SW480 (cell line): ENCODE measurements at places on chromosomes 13 and 19.
A peak's percentile ranks its signal among the peaks of the same experiment; 100 is the strongest.

DNA sequence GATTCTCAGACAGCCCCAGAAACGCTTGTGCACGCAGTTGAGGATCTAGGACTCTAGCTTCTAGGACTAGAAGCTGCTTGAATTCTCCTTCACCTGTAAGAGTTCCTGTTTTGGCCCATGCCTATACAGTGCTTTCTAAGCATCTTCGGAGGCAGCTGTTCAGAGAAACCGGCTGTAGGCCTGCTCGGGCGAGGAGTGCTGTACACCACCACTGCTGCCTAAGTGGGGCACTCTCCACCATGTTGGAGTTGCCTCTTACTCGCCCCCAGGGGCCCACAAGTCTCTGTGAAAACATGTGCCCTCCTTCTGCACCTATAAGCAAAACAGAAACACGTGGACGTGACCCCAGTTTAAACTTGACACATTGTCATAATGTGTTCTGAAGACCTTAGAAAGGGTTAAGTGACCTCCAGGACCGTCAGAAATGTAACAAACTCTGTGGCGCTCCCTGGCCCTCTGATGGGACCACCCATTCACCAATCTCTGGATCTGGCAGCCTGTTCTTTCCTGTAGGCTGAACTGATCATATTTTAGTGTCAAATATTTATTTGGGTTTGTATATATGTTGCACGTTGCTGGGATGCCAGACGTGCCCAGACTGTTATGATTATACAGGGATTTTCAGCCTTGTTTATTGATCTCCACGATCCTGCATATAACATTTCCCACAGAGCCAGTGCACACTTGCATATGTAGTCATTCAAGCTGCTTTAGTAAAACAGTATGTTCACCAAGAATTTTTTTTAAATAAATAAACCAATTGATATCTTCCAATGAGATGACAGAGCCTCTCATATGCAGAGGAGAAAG lies 60.8 kb downstream of the C13orf42 start:
- DNase-seq, result no peak

DNA sequence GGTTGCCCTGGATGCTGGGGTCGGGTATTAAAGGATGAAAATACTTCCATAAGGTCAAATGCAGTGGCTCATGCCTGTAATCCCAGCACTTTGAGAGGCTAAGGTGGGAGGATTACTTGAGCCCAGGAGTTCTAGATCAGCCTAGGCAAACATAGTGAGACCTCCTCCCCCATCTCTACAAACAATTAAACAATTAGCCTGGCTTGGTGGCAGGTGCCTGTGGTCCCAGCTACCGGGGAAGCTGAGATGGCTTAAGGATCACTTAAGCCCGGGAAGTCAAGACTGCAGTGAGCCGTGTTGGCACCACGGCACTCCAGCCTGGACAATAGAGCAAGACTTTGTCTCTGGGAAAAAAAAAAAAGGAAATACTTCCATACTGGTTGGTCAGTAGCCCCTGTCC lies 1.5 kb downstream of the KLK11 start:
- no peak for DNase-seq

DNA sequence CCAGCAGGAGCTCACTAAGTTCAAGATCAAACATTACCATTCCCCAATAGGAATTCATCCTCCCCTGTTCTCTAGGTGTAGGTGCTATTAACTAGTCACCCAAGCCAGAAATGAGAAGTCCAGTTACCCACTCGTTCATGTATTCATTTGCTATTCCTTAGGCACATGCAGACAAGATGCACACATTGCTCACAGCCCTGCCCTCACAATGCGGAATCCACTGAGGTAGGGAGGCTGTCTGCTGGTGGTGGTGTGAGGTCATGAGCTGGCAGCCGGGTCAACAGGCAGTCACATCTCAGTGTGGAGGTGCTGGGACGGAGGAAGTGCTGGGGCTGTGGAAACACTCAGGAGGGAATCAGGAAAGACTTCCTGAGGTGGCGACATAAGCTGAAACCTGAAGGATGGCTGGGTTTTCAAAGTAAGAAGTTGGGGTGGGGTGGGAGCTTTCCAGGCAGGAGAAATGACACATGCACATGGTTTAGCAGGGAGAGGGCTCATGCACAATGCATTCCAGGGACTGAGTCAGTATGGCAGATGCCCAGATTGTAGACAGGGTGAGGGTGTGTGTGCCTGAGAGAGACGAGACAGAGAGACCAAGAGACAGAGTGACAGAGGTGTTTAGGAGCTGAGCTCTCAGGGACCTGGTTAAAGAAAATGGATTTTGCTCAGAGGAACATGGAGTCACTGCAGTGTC lies 117.6 kb downstream of the USP12 start:
- DNase-seq, result peak; percentile 55

DNA sequence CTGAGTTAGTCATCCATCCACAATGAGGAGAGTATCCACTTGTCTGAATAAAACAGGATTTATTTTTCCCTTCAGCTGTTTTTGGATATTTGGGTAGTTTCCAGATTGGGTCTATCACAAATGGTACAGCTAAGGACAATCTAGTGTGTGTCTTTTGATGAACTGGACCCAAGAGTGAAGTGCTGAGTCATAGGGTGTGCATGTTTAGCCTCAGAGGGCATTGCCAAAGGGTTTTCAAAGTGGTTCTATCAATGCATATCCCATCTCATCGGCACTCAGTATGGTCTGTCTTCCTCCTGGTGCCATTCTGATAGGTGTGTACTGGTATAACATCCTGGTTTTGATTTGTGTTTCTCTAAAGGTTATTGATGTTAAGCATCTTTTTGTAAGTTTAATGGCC lies 62.3 kb downstream of the GSX1 start:
- DNase-seq, result no peak

DNA sequence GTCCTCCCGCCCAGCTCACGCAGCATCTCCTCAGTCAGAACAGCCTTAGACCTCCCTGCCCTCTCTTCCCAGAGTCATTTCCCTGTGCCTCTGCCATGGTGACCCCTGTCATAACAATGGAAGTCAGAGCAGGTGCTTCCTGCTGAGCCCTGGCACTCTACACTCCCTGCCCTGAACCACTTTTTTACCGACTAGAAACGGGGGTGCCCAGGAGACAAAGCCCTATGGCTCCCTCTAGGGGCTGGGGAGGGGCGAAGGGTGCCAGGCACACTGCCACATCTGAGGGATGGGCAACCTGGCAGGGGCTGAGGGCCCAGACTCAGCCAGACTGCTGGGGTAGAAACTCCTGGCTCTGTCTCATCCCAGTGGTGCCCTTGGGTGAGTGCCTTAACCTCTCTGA lies 16.4 kb downstream of the ZNF574 start:
- DNase-seq, result peak; percentile 70

- no peak for DNase-seq
Measured at GRCh38 chr13:85536706-85537105, 262.5 kb downstream of the SLITRK6 start.

GRCh38 chr13:40692946-40693345 lies 26.5 kb upstream of the FOXO1 start:
- DNase-seq, result peak; percentile 28

DNA sequence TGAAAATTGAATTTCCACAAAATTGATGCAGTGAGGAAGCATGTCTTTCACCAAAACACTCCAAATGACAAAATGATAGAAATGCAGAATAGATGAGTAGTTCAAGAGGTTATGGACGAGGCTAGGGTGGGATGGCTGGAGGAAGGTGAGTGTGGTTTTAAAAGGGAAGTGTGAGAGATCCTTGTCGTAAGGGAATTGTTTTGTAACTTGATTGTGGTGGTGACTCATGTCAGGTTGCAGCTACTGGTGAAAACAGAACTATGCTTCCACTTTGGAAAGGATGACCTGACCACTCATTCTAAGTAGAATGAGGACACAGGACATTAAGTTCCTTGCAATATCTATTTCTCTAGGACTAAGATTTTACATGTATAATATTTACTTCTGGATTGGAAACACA lies 345.7 kb downstream of the MTUS2 start:
- no peak for DNase-seq

DNA sequence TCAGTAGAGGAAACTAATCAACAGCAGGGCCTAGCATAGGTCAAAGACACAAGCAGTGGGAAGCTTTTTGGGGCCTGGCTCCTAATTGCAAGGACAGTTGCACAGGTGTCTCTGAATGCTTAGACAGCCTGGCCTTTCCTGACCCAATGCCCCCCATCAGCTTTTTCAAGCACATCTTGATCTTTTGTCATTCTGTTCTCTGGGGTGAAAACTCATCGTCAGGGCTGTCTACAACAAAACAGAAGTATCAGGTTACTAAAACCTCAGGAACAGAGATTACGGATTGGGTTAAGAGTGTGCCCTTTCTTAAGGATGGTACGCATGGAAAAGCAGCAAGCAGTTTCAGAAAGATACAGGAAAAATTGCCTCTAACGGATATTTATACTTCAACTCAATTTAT lies 8.3 kb upstream of the ZNF254 start:
- DNase-seq, result no peak

DNA sequence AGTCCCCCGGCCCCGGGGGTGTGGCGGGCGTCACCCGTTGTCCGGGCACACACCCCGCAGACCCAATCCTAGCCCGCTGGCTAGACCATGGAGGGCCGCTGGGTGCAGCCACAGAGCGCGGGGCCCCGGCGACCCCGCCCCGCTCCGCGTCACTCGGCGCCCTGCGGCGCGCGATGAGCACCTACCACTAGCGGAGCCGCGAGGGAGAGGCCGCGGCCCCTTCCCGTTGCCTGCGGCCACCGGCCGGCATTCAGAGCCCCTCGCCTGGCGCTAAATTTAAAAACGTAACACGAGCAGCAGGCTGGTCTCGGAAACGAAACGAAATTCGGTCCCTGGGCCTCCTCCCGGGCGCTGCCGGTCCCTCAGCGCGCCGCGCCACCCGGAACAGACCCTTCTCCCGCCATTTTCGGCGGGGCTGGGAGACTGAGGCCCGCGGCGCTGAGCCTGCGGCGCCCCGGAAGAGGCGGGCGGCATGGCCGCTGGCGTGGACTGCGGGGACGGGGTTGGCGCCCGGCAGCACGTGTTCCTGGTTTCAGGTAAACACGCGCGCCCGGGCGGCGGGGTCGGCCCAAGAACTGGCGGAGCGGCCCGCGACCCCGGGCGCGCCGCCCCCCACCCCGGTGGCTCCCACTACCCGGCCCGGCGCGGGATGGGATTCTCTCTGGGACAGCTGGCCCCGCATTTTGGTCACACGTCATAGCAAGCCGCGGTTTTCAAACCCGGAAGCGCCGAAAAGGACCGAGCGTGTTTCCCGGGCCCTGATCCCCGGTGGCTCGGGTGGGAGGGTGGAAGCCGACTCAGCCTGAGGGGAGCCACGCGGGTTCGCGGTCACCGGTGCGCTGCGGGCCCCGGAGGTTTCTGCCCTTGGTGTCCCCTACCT lies at the start of gene RNASEH2B:
Gene RNASEH2B, plus strand, starts transcription at position 187 of the 880 bp plus-strand sequence. Its CDS starts 286 bp downstream, at position 473.
- DNase-seq, result peak; percentile 74

- peak; percentile 68 for DNase-seq
Measured at GRCh38 chr13:52128714-52129700, at the start of gene NEK5. NEK5 (minus strand) TSS chr13:52129073; CDS start chr13:52127482, 1,591 bp downstream.

DNA sequence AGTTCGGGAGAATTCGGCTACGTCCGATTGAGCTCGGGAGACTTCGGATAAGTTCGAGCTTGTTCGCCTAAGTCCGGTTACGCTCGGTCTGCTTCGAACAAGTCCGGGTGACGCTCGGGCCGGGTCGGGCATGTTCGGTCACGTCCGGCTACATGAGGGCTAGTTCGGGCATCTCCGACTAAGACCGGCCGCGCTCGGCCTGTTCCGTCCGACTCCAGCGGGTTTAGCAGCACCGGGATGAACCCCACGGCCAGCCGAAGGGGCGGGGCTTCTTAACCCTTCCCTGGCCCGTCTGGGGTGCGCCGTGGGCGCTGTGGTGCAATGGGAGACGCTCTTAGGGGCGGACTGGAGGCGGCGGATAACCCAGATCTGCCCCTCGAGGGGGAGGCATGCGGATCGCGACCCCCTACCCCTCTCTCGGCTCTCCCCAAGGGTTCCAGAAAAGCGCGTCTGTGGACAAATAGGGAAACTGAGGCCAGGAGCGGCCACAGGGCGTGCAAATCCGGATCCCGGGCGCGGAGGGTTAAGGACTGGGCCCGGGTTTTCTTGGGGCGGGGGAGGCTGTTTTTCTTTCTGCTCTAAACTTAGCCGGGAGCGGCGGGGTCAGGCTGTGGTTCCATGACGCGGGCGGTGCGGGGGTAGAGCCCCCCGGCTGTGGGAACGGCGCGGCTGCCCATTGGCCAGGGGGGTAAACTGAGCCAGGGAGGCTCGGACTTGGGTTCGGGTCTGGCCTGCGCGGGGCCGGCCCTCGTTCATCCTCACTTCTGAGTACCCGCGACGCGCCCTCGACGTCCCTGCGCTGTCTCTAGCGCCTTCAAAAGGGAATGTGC lies 1.5 kb downstream of the PDE4C start:
- peak; percentile 98 for DNase-seq

DNA sequence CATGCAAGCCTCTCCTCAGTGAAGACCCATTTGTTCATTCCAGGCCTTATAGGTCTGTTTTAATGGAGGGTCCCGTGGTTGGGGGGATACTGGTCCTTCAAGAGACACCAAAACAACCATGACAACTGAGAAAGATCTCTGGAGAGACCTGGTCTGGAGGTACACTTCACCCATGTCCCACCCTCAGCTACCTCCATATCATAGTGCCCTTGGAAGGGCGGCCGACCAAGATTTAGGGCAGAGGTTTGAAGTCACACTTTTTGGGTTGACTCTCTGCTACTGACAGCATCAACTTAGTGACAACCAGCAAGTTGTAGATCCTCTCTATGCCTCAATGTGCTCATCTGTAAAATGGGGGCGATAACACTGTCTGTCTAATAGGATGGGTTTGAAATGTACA lies 177.3 kb downstream of the TSHZ3 start:
- DNase-seq, result no peak

DNA sequence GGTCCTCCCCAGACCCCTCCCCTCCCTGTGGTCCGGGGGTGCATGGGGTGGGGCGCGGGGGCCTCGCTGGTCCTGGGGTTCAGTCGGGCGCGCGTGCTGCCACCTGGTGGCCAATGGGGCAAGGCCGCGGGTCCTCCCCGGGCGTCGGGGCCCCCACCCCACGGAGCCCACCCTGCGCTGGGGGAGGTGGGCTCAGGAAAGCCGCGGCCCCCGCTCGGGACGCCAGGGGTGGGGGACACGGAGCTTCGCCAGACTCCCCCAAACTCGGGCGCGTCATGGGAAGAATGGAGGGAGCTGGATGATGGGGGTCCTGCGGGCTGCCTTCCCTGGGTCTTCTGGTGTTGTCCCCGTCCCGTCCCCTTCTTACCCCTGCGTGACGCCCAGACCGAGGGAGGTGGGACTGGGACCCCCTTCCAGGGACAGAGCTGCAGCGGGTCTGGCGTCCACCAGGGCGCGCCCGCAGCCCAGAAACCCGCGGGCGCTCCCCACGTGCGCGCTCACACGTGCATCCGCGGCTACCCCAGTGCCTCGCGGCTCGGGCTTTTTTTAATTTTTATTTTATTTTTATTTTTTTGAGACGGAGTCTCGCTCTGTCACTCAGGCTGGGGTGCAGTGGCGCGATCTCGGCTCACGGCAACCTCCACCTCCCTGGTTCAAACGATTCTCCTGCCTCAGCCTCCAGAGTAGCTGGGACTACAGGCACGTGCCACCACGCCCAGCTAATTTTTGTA lies 19.8 kb upstream of the TCF3 start:
- no peak for DNase-seq

DNA sequence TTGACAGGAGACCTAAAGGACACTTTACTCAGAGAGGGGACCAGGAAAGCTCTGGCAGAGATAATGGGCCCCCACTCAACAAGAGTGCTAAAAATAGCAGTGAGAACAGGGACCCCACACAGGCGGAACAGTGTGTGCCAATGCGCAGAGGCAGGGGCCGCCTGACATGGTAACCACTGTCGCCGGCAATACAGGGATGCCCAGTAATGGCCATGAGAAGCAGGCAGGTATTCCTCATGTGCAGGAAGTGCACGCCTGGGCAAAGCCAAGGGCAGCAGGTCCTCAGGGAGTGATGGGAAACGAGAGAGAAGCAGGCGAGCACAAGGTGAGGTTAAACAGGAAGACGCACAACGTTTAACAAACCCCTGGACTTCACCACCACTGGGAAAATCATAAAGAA lies 757.1 kb downstream of the LIG4 start:
- DNase-seq, result no peak
